ENCODE measurements at places on chromosomes 6 and 20. TPM values are rescaled to one million over a fixed set of nuclear protein-coding genes. Genes with fewer than 3 reads are reported as not detected.

The OR2H1 gene
- not detected for total RNA-seq

The HLA-DRB5 gene
- not detected for total RNA-seq

The NR2E1 gene
- total RNA-seq = not detected

The MAPK14 gene
- 71.8 TPM for total RNA-seq

The PRRT1 gene
- not detected for total RNA-seq

The PKHD1 gene
- 0.17 TPM for total RNA-seq

The PTCHD4 gene
- 6.1 TPM for total RNA-seq

The GRIK2 gene
- 0.34 TPM for total RNA-seq

The SIRT5 gene
- 10.6 TPM for total RNA-seq

The TINAG gene
- not detected for total RNA-seq

The MUC21 gene
- total RNA-seq = not detected

The TRIM15 gene
- total RNA-seq = not detected

The TMEM200A gene
- 0.34 TPM for total RNA-seq

The AFG1L gene
- 3.7 TPM for total RNA-seq

The BMP6 gene
- total RNA-seq = 234 TPM
